Kidney glomerular epithelial cell (primary cell): ENCODE measurements at places on chromosomes 12 and 14.

GRCh38 chr14:36785511-36785910 is 123.9 kb downstream of the PAX9 start:
- DNase-seq, result no peak

GRCh38 chr14:36056845-36057244 is 119.7 kb downstream of the PTCSC3 start:
- DNase-seq, result no peak

DNA sequence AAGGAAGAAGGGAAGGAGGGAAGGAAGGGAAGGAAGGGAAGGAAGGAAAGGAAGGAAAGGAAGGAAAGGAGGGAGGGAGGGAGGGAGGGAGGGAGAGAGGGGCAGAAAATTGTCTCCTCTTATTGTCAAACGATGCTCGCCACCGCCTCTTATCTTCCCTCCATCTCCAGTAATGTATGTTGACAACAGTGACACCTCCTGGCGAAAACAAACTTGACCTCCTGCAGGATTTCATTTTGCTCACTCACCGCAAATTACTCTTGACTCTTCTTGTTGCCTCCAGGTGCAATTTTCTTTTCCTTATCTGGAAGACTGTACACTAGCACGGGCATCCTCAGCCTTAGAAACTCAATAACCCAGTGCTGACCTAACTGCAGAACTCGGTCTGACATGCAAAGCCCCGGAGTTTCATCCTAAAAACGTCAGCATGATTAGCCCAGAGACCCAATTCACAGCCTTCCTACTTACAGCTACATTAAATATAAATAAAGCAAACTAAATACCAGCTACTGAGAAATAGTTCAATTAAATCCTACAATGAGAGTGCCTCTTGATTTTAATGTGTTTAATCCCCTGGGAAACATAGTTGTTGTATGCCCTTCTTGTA is 512.4 kb upstream of the TMPO start:
- DNase-seq, result peak; percentile 54

- no peak for DNase-seq
These were observed 64.8 kb downstream of the PTHLH start for GRCh38 chr12:27907766-27908165.

DNA sequence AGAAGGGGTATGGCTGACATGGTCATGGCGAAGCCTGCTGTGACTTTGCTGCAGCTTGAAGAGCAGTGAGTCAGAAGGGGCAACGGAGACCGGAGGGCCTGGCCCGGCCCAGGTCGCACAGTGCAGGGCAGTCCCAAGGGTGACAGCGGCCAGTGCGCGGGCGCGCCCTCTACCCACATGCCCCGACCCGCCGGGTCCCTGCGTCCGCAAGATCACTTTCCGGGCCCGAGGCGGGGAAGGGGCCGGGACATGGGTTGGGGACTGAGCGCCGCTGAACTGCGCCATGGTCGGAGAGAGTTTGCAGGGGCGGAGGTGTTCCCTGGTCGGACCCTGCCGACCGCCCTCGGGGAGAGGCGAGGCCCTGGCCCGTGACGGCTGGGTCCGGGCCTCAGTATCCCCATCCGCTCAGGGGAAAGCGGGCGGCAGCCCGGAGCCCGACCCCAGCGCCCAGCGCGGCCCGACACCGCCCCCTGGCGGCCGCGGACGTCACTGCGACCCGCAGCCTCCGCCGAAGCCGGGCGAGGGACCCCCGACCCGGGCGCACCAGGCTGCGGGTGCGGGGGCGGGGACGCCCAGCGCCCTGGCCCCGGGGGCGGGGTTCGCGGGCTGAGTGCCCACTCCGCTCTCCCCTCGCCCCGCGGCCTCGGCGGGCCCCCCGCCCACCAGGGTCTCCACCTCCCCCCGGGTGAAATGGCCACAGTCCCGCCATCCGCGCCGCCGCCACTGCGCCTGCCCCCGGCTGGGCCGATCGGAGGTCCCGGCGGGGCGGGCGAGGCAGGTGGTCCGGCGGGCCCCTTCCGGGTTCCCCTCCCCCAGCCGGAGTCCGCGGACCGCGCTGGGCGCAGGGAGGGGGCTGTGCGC is 7.2 kb upstream of the ANKRD9 start:
- no peak for DNase-seq

- no peak for DNase-seq
These were observed 4.6 kb downstream of the ADSS1 start for GRCh38 chr14:104728631-104729030.

DNA sequence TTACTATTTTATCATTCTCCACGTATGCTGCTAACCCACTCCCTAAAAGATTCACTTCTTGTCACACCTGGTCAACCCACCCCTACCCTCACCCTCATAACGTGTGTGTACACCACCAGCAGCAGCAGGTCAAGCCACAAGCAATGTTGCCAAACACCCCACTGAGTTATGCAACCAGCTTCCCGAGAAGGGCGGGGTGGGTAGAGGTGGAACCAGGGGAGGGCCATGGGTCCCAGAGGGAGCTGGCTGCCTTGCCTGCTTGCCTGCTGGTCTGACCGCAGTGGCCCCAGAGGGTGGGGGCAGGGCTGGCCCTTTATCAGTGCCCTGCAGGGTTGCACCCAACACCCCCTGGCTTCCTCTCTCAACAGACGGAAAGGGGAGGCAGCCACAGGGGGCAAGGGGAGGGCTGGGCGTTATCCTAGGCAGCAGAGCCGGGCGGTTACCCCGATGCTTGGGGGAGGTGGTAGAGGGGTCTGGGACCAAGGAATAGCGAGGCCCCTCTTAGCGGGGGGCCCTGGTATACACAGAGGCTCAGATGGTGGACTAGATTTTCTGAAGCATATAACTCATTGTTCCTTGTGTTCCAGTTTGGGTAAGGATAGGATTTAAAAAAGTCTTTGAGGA is 3.5 kb upstream of the NFE2 start:
- DNase-seq, result no peak

GRCh38 chr12:92457458-92458180 is 245.2 kb upstream of the PLEKHG7 start:
- no peak for DNase-seq

GRCh38 chr14:102500158-102500662 is 9.4 kb downstream of the ANKRD9 start:
- DNase-seq, result no peak

DNA sequence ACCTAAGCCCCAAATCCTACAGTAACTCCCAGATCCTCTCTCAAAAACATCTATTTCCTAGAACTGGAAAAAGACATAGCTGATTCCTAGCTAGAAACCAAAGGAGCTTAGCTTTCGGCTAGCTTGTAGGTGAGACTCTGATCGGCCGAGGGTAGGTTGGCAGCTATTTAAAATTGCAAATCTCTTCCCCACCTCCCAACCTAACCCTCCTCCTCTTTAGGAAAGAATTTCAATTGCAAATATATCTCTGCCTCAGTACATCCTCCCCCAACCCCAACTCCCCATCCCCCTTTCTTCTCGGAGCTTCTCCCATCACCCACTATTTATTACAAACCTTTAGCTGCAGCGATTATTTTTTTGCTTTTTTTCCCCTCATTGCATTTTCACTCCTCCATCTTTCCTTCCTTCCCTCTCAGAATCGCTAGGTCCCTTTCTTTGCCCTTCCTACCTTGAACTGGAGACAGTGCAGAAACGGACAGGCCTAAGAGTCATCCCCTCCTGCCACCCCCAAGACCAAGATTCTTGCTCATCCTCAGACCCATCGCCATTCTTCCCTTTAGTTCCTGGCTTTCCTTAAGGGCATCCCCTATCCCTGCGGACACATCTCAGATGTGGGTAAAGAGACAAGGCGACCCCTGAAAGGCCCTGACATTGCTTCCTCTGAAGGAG is 13.4 kb downstream of the ZFHX2 start:
- no peak for DNase-seq

- DNase-seq, result no peak
These were observed 33.0 kb downstream of the CDKL1 start for GRCh38 chr14:50363714-50364111.

DNA sequence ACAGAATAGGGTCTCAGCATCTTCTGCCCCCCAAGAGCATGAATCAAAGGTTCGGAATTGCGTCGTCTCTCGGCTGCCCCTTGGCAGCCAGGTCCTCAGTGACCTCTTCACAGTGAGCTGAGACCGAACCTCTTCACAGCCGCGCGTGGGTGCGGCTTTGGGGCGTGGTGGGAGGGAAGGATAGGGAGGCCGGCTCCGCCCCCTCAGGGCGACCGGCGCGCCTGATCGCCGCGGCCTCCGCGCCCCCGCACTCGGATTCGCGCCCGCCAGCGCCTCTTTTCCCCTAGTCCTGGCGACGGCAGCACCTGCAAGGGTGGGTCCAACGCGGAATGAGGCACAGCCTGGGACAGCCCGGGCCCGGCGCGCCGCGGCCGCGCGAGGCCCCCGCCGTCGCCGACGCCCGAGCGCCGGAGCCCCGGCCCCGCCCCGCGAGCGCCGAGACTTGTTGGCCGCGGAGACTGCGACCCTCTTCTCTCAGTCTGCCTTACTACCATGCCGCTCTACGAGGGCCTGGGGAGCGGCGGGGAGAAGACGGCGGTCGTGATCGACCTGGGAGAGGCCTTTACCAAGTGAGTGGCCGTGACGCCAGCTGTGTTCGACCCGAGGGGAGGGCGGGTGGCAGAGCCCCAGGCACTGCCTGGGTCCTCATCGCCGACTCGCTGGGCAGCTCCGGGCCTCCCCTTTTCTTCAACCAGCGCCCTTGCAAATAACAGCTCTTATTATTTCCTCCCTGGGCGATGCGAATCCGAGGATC is at the start of gene ACTR10:
TSS of gene ACTR10 (plus strand) at position 424 of the 754 bp plus-strand sequence. CDS start at position 493, 69 bp downstream.
- DNase-seq, result peak; percentile 71

DNA sequence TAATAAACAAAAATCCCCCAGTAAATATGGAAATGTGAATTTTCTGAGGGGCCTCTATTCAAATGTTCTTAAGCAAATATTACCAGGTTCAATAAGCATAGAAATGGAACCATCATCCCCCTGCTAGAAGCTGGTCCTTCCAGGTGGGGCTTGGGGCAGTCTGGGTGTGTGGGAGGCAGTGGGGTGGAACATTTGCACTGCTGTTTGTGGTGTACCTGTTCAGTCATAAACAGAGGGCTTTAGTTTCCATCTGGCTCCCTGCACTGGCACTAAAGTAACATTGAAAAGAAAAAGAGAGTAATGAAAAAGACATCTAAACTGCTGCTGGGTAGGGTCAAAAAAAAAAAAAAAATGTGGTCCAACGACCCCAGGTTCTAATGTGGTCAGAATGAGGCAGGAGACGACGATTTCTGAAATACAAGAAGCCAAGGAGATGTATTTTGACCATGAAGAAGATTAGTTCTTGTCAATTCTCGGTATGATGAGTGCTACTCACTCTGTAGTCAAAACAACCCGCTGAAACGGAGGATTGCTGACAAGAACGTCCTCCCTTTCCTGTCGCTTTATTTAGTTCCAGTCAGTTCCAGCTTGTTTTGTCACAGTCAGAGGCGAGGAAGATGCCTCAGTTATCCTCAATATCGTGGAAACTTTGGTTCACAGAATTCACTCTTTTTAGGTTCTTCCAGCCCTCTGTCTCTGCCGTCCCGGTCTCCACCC is 44.2 kb upstream of the MANSC4 start:
- no peak for DNase-seq

GRCh38 chr12:97260786-97261185 is 201.8 kb upstream of the RMST start:
- no peak for DNase-seq

GRCh38 chr12:6181583-6182278 is 18.5 kb upstream of the CD9 start:
- DNase-seq, result no peak

DNA sequence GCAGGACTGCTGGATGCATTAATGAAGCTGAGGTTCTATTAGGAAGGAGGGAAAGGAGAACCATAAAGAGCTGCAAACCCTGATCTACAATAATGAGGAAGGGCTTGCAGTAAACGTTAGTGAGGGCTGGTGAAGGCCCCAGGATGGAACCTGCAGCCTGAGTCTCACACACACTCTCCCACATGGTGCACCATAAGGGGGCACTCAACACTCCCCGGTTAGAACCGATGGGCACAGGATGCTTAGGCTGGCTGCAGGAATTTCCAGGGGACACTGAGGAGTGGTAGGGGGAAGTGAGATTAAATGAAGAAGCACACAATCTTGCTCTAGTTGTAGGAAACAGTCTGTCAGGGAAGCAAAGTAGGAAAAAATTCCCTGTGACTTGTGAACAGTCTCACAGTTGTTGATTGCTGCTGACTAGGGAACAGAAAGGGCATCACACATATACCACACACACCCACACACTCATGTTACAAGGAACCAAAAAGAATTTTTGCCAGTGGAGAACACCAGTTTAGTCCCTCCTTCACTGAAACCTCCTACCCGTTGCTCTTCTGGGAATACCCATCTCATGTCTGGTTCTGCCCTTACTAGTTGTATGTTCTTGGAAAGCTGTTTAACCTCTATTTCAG is 56.2 kb upstream of the FERMT2 start:
- DNase-seq, result no peak

DNA sequence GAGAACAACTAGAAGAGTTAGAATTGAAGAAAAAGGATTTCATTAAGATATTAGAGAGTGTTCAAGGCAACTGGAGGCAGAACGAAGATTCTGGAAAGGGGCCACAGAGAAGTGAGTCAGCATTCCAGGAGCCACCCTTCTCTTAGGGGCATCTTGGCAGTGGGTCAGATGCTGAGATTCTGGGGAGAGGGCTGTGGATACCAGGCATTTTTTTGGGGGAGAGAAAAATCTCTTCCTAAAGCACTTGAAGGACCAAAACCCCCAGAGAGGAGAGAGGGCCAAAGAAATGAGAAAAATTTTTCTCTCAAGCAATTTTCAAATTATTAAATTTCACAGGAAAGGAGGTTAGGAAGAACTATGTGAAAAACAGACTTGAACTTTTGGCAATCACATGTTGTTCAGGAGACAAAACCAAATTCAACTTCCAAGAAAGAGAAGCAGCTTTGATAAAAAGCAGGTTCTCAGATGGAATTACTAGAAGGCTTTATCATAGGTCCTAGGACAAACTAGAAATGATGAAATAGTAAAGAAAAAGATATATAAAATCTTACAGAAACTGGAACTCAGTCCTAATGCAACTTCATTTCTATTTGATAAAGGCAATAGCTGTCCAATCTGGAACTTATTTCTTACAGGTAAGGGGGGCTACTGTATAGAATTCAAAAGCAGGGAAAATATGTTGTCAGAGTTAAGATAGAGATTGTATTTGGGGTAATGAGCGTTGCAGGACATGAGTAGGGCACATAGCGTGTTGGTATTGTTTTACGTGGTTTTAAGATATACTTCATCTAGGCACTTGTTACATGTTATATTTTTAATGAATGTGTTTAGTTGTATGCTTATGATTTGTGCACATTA is 1.1 kb upstream of the CLEC2D start:
- no peak for DNase-seq

DNA sequence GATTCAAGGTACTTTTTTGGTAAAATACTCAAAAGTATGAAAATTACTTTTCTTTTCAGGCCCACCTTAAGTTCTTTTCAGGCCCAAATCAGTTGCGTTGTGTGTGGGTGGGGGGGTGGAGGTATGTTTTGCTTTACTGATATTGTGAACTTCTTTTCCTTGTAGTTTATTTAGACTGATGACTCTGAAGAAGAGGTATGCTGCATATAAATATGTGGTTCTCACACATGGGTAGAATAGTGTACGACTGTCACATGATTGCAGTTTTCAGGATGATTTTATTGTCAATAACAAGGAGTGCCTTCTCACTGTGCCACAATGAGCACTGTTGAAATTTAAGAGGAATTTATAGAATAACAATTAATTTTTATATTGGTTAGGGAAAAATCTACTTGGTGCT is 166.6 kb upstream of the ATP2B1 start:
- DNase-seq, result no peak
